ENCODE measurements at places on chromosomes 12 and 14. TPM values are rescaled to one million over a fixed set of nuclear protein-coding genes. Genes with fewer than 3 reads are reported as not detected.
A peak's percentile ranks its signal among the peaks of the same experiment; 100 is the strongest.

DNA sequence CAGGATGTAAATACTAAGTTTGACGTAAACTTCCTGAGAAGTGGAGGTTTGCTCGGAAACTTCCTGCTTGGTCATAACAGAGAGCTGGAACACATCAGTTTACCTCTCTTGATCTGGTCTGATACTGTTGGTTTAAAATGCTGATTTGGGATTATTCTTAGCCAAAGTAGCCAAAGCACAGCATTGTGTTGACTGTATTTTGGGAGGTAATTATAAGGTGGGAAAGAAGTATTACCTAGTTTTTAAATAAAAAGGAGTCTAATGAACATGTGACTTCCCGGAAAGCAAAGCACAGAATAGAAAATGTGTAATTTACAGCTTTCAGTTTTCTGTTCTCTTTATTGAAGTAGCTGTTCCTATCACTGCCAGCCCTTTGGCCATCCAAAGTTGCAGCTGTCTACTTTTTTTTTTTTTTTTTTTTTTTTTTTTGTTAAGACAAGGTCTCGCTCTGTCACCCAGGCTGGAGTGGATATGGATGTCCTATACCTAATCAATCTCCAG lies 52.2 kb upstream of the SRP54 start:
- no peak for DNase-seq

GRCh38 chr12:53252349-53252916 lies 15.7 kb upstream of the ESPL1 start:
- DNase-seq: no peak

GRCh38 chr12:132188916-132189325 lies 44.7 kb downstream of the NOC4L start:
- DNase-seq: no peak

GRCh38 chr12:13243516-13244070 lies 47.1 kb downstream of the EMP1 start:
- no peak for DNase-seq

BHLHE41 gene
- 6.2 TPM for total RNA-seq

ZNF891 gene
- total RNA-seq: 2.8 TPM

DNA sequence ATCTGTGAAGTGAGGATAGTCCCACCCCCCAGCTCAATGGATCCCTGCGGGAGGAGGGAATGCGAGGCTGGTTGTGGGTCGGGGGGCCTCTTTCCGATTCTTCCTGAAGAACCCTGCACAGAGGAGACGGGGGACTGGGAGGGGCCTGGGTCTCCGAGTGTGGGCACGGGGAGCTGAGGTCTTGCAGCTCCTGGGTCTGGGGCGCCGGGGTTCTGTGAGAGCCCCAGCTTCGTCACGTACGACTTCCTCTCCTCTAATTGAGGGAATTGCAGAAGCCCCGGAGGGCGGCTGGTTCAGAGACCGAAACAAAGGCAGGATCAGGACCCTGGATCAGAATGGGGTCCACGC lies 66.6 kb downstream of the DIO3 start:
- no peak for DNase-seq

PRPH gene
- 0.99 TPM for total RNA-seq

DNA sequence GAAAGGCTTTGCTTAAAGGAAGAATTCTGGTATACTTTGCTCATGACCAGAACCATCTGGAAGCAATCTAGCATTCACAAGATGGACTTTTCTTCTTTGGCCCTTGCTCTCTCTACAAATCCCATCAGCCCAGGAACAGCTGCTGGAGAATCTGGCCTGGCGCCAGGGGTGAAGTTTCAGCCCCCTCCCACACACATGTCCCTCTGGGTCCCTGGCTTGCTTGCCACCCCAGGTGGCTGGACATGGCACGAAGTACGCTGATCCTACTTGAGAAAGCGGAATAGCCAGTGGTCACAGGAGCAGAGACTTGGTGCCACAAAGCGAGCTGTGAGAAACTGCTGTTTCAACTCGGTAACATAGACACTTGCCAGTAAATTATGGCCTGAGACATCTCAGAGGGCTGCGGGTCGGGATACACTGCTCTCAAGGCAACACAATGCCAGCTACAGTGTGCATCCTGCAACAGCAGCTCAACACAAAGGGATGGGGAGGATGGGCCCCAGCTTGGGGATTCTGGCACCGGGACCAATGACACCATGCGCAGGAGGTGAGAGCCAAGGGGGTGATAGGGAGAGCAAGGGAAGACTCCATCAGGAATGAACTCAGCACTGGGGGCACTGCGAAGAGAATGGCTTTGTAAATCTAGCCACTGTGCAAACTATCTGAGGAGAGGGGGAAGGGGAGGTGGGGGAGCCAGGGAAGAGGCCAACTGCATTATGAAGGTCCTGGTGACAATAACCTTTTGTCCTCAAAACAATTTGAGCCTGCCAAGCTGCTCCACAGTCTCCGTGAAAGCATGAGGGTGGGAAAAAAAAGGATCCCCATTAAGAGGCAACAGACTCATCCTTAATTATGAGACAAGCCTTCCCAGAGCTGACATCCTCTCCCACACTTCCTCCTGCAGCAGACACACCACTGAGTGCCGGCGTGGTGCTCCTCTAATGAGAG lies 219.9 kb downstream of the PPM1H start:
- DNase-seq: peak; percentile 85

RFX4 gene
- total RNA-seq: not detected

DNA sequence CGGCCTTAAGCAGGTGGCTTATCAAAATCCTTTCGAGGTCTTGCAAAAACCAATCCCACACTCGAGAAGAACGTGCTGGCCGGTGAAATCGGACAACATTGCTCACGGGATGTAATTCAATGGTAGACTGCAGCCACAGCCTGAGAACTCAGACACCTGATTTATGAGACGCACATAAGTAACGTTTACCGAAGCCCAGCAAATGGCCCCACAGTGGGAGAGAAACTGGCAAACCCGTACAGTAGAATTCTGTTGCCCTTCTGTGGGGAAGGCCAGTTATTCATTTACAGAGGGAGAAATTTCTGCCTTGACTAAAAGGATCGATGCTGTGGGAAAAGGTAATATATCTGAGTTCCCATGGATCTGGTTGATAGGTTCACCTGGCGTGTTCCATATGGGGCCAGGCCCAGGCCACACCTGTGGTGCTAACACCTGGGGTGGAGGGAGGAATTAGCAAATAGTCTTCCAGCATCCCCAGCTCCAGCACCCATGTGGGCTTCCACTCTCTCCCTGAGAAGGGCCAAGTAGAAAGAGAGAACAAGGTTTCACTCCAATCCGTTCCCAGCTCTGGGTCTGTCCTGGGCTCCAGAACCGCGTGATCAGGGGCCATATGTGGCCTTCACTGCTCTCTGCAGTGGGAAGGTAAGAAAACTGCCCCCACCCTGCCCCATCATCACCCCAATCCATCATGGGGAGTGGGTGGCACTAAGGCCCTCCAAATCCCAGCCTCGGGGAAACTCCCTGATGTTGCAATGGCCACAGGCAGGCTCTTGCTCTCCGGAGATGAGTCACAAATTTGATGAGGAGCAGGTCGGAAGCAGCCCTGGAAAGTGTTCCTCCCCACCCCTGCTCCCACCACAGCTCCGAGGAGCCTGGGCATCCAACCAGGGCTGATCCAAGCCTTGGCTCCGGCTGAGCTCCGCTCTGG lies 12.7 kb downstream of the BDKRB1 start:
- peak; percentile 11 for DNase-seq

ANO2 gene
- 7.8 TPM for total RNA-seq

MEG3 gene
- total RNA-seq: 486 TPM

YY1 gene
- total RNA-seq: 38.8 TPM

DNA sequence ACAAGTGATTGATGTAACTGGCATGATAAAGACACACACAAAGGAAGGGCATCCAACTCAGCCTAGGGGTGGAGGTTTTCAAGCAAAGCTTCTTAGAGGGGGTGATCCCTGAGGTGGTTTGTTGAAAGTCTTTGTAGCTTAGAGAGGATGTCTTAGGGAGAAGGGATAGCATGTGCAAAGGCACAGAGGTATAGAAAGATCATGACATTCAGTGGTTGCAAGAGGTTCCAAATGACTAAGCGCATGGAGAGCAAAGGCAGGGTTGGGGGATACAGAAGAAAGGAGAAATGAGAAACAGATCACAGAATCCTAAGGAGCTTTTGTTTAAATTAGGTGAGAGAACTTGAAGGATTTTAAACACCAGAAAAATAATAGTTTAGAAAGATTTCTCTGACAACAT lies 5.2 kb upstream of the CCT2 start:
- no peak for DNase-seq

LHX5 gene
- not detected for total RNA-seq

GRCh38 chr14:56247495-56248200 lies 129.4 kb downstream of the PELI2 start:
- DNase-seq: no peak

DNA sequence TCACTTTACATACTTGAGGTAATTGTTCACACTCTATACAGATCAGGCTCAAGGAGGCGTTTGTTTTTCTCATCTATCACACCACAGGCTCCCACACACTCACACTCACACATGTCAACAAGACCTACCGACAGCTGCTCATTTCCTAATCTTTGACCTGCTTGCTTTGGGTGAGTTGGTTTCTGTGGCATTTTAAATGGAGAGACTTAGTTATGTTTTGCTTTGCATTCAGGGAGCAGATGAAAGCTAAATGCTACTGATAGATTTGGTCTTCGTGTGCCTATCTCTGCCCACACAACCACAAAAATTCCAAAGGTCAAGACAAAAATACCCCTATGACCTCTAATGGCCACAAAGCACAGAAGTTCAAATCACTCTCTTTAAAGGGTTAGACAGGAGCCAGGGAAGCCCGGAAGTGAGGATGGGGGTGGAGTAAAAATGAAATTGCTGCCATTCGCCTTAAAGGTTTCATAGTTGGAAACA lies 203.5 kb upstream of the G2E3 start:
- DNase-seq: no peak

DNA sequence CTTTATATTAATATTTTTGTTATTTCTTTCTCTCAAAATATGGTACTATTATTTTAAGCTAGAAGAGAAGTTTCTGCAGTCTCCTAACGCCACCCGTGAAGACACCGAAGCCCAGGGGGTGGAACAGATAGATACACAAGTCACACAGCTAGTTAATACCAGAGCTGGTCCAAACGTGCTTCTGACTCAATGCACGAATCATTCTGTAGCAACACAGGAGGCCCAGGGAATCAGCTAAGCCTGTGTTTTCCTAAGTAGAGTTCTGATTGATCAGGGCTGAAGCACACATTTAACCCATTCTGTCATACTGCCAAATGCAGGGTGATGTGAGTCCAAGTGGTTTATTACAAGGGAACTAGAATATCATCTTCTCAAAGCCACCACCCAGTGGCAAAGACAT lies 116.9 kb upstream of the PWP1 start:
- no peak for DNase-seq

DNA sequence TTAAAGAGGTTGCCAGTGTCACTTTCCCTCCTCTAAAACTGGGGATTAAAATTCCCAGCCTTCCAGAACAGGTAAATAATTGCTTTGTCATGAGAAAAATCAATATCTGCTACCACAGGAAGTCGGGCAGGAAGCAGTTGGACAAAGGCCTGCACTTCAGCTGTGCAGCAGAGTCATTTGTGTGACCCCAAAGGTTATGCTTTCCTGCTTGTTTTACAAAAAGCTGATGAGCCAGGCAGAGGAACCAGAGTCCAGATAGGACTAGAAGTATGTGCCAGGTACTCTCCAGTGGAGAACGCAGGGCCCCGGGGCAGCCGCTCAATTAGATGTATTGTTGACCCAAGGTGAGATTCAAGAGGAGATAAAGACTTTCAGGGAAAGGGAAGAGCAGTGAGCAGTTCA lies 117.1 kb upstream of the FRMD6 start:
- no peak for DNase-seq

FAM222A gene
- 1.4 TPM for total RNA-seq

FOXA1 gene
- total RNA-seq: 0.59 TPM

GRCh38 chr12:65522956-65523860 lies 244.7 kb downstream of the MSRB3 start:
- DNase-seq: no peak

DNA sequence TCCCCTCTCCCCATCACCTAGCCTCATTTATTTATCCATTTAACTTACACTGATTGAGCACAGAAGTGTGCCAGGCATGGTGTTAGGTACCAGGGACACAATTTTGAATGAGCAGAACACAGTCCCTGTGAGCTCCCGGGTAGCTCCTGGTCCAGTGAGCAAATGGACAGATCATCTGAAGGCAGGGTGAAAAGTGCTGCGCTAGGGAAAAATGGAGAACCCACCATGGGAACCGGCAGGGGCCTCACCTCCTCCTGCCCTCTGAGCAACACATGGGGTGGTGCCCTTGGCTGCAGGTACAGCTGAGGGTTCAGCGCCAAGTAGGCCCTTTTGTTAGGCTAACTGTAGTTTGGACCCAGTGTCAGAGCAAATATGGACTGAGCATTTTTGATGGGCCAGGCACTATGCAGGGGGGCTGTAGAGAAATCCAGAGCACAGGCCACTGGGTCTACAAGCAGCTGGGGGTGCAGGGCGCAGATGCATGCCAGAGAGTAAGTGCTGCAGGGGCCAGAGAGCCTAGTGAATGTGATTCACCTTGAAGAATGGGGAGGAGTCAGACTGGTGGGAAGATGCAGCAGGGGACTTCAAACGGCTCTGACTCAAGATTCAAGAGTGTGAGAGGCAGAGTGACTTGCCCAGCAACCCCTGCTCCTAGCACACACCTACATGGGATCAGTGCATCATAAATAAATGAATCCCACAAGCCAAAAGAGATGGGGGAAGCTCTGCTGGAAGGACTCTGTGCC lies 28.2 kb downstream of the LTBP2 start:
- no peak for DNase-seq

BRI3BP gene
- total RNA-seq: 12.4 TPM

Data from skin of body (tissue), 3 donors.